HAP-1 (cell line): ENCODE measurements at places on chromosomes 7 and 10.
A peak's percentile ranks its signal among the peaks of the same experiment; 100 is the strongest.

GRCh38 chr7:28179120-28180030, 1.2 kb downstream of the JAZF1 start:
- DNase-seq, result peak; percentile 73

DNA sequence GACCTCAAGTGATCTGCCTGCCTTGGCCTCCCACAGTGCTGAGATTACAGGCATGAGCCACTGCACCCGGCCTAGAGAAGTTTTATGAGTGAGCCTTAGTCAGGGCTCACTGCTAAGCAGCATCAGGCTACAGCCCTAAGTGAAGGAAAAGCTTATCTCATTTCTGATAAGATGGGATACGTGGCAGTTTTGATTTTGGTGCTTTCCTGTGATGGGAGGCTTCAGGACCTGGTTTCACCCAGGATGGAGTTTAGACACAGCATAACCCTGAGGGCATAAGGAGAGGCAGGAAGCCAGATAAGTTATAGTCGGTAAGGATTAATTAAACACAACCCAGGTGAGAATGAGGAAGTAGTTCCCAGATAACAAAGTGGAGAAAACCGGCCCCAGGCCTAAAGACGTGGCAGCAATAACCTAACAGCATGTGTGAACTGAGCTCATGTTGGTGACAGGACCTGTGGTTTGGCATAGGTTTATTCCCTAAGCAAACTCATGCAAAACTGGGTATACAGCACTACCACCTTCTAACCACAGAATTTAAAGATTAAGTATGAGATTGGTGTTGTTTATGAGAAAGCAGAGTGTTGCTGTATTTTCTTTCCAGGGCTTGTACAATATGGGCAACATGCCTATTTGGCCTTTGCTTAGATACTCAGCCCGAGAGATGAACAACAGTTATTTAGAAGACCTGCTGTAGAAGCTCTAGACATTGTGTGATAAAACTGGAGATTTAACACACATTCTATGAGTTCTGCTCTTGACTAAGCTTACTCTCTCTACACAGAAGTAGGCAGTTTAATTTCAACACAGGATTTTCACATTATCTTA, 119.4 kb downstream of the COL28A1 start:
- DNase-seq, result no peak

- no peak for DNase-seq
These were observed 79.6 kb upstream of the FOXP2 start for GRCh38 chr7:114334989-114335388.

GRCh38 chr10:35035606-35036005, 54.5 kb downstream of the CUL2 start:
- no peak for DNase-seq

DNA sequence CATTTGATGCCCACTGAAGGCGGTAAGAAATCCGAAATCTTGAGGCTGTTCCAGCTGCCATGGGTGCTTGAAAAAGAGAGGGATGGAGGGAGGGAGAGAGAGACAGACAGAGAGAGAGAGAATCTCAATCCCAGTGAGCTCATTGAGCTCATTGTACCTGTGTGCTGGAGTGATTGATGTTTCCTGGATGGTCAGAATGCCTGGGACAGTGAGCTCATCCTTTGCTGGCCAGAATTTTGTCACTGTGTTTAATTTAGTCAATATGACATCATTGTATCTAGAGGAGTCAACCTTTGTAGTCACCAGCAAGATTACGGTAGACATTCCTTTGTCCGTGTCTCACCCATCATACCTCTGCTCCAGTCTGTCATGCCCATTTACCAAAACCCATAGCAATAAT, 625.4 kb upstream of the POM121L12 start:
- DNase-seq, result no peak

GRCh38 chr10:102396317-102396650, 779 bp downstream of the NFKB2 start:
- DNase-seq, result no peak

DNA sequence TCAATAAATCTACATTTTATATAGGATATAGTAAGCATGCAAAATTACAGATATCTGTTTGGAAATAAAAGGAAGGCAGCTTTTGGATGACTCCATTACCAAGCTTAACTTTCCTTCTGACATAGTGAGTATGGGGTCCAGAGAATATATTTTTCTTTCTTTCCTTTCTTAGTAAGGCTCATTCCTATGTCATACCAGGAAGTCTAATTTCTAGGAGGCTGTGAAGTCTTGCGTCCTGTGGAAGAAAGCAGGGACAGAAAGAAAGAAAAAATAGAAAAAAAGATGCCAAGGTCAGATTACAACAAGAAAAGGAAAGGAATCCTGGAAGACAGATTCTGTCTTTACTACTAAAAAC, 36.3 kb downstream of the AKR1C8 start:
- DNase-seq, result no peak

GRCh38 chr7:156832195-156832877, 60.6 kb downstream of the LMBR1 start:
- DNase-seq, result no peak

- DNase-seq, result no peak
These were observed 356.5 kb upstream of the ZNF32 start for GRCh38 chr10:44004913-44005787.

DNA sequence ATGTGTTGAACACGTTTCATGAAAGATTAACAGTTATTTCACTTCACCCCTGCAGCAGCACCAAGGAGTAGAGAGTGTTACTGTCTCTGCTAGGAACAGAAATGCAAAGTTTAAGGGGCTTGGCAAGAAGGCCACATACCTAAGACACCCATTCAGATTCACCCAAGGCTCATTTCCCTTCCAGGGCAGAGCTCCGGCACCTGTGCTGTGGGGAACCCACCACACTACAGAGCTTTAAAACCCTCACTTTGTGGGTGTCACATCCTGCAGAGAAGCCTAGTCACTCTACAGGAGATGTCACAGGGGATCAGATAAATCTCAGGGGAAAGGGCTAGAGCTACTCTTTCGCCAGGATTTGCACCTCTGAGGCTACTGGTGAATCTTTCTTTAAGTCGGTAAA, 176.1 kb upstream of the KLF6 start:
- no peak for DNase-seq

DNA sequence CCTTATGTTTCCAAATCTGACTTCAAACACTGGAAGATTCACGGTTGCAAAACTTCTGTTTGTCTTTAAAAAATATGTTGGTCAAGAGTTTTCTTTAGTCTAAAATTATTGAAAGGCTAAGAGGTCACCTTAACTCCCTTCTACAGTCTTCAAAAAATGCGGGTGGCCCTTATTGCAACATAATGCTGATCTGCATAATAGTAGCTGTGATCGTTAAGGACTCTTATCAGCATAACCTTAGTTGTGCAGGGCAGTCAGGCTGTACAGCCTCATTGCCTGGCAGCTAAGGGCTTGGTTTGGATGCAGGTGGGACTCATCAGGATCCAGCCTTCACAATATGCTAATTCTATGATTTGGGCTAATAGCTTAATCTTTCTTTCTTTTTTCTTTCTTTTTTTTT, 15.0 kb downstream of the KIAA1217 start:
- peak; percentile 47 for DNase-seq

DNA sequence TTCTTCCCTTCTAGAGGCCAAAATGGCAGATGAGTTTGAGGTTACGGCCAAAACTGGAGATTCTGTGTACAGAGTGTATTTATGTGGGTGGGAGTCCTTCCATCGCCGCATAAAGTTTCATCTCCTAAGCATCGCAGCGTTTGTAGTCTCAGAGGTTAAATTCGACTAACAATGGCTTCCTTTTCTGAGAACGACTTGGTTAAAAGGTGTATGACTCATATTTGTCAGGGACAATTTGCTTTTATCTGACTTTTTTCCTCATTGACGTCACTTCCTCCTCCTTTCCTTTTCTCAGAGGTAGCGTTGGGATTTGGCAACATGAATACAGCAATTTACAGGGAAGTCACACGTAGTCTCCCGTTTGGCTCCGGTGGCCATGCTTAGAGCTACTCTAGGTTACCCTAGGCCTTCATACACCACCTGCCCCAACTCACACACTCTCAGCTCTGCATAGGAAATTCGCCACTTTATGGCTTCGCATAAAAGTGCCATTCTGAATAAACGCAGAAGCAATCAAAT, 37.6 kb upstream of the TCF7L2 start:
- no peak for DNase-seq

GRCh38 chr7:129958643-129959470, 6.1 kb upstream of the UBE2H start:
- DNase-seq, result no peak

GRCh38 chr7:101125989-101126650, 784 bp upstream of the SERPINE1 start:
- peak; percentile 19 for DNase-seq

- DNase-seq, result no peak
These were observed 260.9 kb upstream of the BMPER start for GRCh38 chr7:33644489-33644888.

- peak; percentile 48 for DNase-seq
These were observed 115.8 kb downstream of the THSD7A start for GRCh38 chr7:11716185-11716584.

GRCh38 chr7:99429756-99430155, 8.8 kb downstream of the PTCD1 start:
- DNase-seq, result no peak

GRCh38 chr7:142865766-142866165, 10.9 kb downstream of the EPHB6 start:
- DNase-seq, result no peak

- DNase-seq, result no peak
These were observed 6.5 kb downstream of the SGCE start for GRCh38 chr7:94649450-94649849.

- no peak for DNase-seq
These were observed 221.4 kb upstream of the PITRM1 start for GRCh38 chr10:3393958-3394357.

- no peak for DNase-seq
These were observed 96.5 kb upstream of the PLPP4 start for GRCh38 chr10:120360571-120360970.

DNA sequence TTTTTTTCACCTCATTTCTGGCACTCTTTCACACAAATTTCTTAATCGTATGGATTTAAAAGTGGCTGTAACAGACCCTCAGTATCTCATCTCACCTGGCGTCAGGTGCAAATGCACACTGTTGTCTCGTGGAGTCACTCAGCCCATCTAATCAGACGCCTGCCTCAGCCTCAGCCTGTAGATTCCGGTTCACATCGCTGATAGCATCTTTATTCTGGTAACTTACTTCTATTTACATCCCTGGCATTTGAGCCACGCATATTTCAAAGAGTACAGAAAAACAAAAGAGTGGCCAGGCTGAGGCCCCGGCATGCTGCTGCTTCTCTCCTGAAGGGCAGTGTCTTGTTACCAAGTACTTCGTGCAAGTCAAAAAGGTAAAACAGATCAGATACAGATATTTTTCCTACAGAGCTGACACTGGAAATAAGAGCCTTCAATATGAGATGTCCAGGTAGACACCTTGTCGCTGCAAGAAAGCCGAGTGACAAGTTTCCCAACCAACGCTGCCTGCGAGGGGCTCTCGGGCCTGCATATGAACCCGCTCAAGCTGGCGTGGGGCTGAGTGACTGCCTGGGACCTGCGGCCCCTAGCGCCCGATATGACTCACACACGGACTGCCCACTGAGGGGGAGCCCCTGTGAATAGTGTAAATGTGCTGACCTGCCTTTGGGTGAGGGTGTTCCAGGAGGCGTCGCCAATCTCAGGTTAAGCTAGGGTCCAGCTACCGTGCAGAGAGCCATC, 4.3 kb downstream of the VIPR2 start:
- DNase-seq, result no peak

DNA sequence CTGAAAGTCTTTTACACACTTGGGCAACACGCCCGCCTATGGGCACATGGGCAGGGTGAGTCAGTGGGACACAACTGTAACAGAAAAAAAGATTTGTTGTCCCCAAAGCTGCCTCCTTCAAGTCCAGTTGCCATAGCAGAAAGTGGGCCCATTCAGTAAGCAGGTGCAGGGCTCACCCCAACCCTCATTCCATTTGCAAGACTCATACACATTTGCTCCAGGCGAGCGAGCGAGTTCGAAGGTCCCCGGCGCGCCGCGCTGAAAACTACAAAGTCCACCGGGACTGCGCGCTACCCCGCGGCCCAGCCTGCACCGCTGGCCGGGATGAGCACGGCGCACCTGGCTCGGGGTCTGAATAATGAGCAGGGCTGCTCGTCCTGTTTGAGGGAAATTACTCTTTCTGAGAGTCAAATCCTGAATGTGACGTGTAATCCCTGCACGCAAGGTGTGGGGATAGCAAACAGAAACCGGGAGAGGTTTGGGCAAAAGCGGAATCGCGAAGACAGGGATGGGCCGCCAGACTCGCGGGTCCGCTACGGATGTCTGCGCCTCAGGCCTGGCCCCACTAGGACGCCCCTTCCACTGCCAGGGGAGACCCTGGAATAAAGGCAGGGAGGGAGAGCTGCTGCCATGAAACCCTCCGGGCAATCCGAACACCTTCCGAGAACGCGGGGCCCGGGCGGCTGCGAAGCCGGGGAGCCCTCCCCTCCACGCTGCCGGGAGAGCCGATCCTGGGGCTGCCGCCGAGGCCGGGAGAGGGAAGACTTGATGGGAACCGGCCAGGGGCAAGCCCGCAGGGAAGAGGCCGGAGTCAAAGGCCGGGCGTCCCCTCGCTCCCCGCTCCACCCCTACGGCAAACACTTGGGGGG, 982 bp downstream of the COBL start:
- DNase-seq, result peak; percentile 43

GRCh38 chr7:131607291-131608115, 51.1 kb upstream of the PODXL start:
- DNase-seq, result no peak

DNA sequence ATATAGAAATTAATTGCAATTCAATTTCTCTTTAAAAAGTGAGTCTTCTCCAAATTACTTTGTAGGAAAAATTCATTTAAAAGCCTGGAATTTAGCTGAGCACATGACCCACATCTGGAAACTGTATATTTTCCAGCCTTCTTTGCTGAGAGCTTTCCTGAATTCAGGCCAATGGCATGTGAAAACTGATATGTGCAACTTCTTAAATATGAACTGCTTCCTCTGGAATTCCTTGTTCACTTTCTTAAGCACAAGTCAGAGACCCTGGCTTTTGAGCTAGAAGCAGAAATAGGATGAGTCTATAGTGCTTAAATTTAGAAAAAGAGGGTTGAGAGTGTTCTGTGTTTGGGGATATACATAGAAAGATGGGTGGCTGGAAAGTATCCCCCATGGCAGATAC, 365.1 kb upstream of the MTPN start:
- no peak for DNase-seq

- DNase-seq, result no peak
These were observed 305.1 kb downstream of the AUTS2 start for GRCh38 chr7:69903410-69903809.

DNA sequence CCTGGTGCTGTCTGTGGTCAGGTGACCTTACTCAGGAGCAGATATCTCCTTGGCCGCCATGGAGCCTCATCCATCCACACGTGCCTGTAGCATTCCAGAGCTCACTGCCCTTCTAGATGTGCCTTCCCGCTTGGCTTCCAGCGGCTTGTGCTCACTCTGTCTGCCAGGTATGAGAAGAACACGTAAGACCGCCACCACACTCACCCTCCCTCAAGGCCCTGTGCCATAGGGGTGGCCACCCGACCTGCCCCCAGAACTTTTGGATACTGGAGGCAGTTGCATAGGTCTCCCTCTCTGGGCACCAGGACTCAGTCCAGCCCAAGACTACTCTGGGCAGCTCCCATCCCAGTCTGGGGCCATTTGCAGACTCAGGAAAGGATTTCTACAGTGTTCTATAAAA, 4.1 kb downstream of the MARVELD1 start:
- no peak for DNase-seq

- no peak for DNase-seq
These were observed 9.9 kb upstream of the LIPM start for GRCh38 chr10:88792661-88793060.

- no peak for DNase-seq
These were observed 15.5 kb downstream of the TECPR1 start for GRCh38 chr7:98236355-98237185.

- DNase-seq, result no peak
These were observed 137.2 kb upstream of the GPR22 start for GRCh38 chr7:107332488-107333269.
